Activated naive CD8-positive, alpha-beta T cell treated with anti-CD3 and anti-CD28 coated beads, Interleukin-2, amount 10 ng/mL, durations not matched to agents 7 days and 5 days (primary cell): ENCODE measurements at places on chromosomes 12 and 14.

GRCh38 chr14:22627506-22628263 is 16.5 kb downstream of the OR6J1 start:
- DNase-seq = no peak

- DNase-seq = no peak
Measured at GRCh38 chr14:76131071-76131965, 20.4 kb upstream of the GPATCH2L start.

DNA sequence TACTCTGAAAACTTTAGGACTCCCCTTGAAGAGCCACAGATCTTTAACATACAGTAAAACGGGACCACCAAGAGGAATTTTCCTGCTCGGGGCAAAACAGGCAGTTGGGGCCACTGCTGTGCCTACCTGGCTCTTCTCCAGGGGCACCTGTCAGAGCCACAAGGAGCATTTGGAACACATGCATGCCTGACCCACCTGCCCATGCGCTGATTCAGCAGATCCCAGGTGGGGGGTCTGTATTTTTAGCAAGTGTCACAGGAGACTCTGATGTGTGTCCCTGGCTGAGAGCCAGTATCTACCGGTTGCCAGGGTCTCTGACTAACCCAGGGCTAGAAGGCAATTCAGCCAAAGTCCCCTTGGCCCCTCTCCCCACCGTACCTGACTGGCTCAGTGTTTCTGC is 6.5 kb downstream of the CTDSP2 start:
- no peak for DNase-seq

GRCh38 chr12:121209221-121209620 is 708 bp upstream of the P2RX4 start:
- no peak for DNase-seq

GRCh38 chr14:69880893-69881292 is 1.7 kb downstream of the SMOC1 start:
- DNase-seq = no peak
